ENCODE measurements at places on chromosomes 2 and 18. TPM values are rescaled to one million over a fixed set of nuclear protein-coding genes. Genes with fewer than 3 reads are reported as not detected.

Gene RGPD4
- total RNA-seq, result under 0.01 TPM

Gene PRSS56
- not detected for total RNA-seq

Gene CHAC2
- 1.7 TPM for total RNA-seq

Gene FSHR
- total RNA-seq, result not detected

Gene ANKRD30B
- total RNA-seq, result 0.96 TPM

Gene CAVIN2
- total RNA-seq, result 41.2 TPM

Gene SERPINB11
- not detected for total RNA-seq

Gene RAPGEF4
- 9.6 TPM for total RNA-seq

Gene C1QL2
- not detected for total RNA-seq

Gene CHST9
- under 0.01 TPM for total RNA-seq

Gene MARCHF4
- total RNA-seq, result 3.3 TPM

Gene KCNJ3
- total RNA-seq, result not detected

Gene UGT1A5
- total RNA-seq, result not detected

Gene RAB27B
- total RNA-seq, result 5.9 TPM

Gene RIT2
- total RNA-seq, result not detected

Gene SLC23A3
- total RNA-seq, result 1.7 TPM

Gene HYCC2
- total RNA-seq, result 9.8 TPM

Gene FHOD3
- total RNA-seq, result 9.9 TPM

Gene NAT8
- total RNA-seq, result not detected

Gene FBXO48
- 0.28 TPM for total RNA-seq

Gene FBLN7
- 7.6 TPM for total RNA-seq

Gene IL37
- total RNA-seq, result not detected

Gene UGT1A3
- total RNA-seq, result not detected

Gene CYP1B1
- total RNA-seq, result 33.9 TPM

Gene PSTPIP2
- total RNA-seq, result 10.0 TPM

Gene MYO5B
- 0.28 TPM for total RNA-seq

Gene ITGA4
- 86.3 TPM for total RNA-seq

Gene EFHD1
- 2.0 TPM for total RNA-seq

Gene LPIN1
- total RNA-seq, result 26.8 TPM

Gene TMEM200C
- total RNA-seq, result 0.19 TPM

Gene CRYGC
- not detected for total RNA-seq

Gene DNAH7
- 0.19 TPM for total RNA-seq

Gene HRH4
- total RNA-seq, result under 0.01 TPM

Gene APLF
- 3.5 TPM for total RNA-seq

Gene IL36RN
- total RNA-seq, result under 0.01 TPM

Gene STAT4
- total RNA-seq, result 11.6 TPM

Gene ARHGAP15
- not detected for total RNA-seq

Gene ANKRD44
- 17.8 TPM for total RNA-seq

Gene CIB4
- not detected for total RNA-seq

Gene POTEC
- total RNA-seq, result under 0.01 TPM

Gene NLRC4
- not detected for total RNA-seq

Gene LIMS4
- total RNA-seq, result 8.1 TPM

Gene SLC14A1
- total RNA-seq, result 32.1 TPM

Gene GLI2
- total RNA-seq, result 9.8 TPM

Gene MPHOSPH10
- 33.2 TPM for total RNA-seq

Gene SRD5A2
- not detected for total RNA-seq

Gene SIX3
- total RNA-seq, result not detected

Gene INPP5D
- total RNA-seq, result under 0.01 TPM

Gene PSD4
- 1.4 TPM for total RNA-seq

Gene OTOS
- not detected for total RNA-seq

Gene HOXD1
- under 0.01 TPM for total RNA-seq

Gene CFAP210
- under 0.01 TPM for total RNA-seq

Gene RESP18
- not detected for total RNA-seq

Gene RAB6C
- total RNA-seq, result under 0.01 TPM

Gene ZNF516
- total RNA-seq, result 12.7 TPM

Gene G6PC2
- not detected for total RNA-seq
